ENCODE measurements at places on chromosomes 5 and 9.

GRCh38 chr5:61866930-61867329, 439.1 kb upstream of the KIF2A start:
- DNase-seq = no peak

DNA sequence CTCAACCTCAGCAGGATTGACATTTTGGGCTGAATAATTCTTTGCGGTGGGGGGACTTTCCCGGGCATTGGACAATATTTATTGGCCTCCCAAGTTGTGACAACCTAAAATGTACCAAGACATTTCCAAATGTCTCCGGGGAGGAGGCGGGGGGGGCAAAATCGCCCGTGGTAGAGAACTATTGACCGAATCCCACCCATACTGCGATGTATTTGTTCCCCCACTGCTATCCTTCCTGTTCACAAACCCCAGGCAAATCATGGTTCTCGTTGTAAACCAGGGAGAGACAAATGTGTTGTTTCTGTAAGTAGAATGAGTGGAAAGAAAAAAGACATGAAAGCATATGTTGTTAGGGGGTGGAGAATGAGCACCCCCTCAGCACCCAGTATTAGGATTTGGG, 141.9 kb downstream of the PSAT1 start:
- no peak for DNase-seq

- DNase-seq = no peak
These were observed 118.8 kb downstream of the GAPVD1 start for GRCh38 chr9:125380406-125380805.

GRCh38 chr9:84450029-84450428, 109.5 kb upstream of the SLC28A3 start:
- no peak for DNase-seq

DNA sequence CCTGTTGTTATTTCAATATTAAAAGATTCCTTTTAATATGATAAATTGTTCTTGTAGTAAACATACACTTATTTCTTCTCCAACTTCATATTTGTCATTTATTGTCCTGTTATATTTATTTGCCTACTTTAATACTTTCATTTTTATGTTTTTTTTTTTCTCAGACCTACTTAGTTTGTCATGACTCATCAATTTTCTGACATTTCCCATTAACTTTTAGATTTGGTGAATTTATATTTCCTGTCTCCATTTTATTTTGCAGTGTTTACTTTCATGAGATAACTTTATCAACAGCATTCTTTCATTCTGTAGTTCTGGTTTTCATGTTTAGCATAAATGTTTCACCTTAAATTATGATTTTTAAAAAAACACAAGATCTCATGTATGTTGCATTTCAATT, 788.7 kb downstream of the EFNA5 start:
- no peak for DNase-seq

Data from activated T-cell treated with anti-CD3 and anti-CD28 coated beads, Interleukin-2, amount 50 U/mL, for 4 hours (primary cell).